ENCODE measurements at places on chromosomes 16 and 17.

DNA sequence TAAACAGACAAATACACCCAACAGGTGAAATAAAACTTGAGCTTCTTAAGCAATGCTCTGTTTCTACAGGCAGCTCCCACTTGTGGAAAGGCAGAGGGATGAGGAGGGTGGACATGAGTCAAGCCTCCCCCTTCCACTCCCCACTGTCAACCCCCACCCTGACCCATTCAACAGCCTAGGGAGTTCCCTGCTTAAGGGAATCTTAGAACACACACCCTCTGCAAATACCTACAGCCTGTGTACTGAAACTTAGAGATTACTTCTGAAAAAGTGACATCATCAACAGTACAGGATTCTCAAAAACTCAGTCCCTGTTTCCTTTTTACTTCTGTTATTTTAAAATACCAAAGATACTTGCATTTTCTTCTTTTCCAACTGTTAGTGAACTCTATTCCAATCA is 345.4 kb downstream of the SOX9 start:
- no peak for DNase-seq

DNA sequence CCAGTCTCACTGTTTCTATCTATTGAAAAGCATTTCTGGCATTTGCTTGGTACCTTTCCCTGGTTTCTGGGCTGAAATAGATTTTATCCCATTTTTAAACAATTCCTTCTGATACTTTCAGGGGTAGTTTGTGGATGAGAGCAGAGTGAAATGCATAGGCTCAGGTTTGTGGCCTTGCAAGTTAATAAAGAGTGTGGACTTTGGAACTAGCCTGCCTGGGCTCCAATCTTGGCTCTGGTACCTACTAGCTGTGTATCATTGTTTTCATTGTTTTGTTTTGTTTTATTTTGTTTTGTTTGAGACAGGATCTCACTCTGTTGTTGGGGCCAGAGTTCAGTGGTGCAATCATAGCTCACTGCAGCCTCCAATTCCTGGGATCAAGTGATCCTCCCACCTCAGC is 175.5 kb downstream of the PRKCB start:
- DNase-seq: no peak

DNA sequence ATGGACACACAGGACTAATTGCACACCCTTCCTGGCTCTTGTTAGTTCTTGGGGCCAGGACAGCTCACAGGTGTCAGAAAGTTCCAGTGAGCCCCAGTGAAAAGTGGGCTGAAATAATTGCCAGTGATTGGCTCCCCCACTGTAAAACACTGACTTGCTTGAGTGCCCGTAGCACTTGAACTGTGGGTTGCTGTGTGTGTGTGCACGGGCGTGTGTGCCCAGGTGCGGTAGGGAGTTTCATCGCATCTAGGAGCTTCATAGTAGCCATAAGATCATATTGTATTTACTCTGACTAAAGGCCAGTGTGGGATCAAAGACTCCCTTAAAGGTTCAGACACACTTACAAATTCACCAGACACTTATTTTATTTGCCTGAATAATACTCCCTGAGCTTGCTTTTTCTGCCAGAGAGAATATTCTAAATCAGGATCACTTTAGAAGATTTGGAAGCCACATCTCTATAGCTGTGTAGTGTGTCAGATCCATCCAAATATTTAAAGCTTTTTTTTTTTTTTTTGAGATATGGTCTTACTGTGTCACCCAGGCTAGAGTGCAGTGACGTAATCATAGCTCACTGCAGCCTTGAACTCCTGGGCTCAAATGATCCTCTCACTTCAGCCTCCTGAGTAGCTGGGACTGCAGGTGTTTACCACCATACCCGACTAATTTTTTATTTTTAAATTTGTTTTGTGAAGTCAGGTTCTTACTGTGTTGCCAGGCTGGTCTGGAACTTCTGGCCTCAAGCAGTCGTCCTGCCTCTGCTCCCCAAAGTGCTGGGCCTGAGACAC is 11.4 kb downstream of the UNK start:
- no peak for DNase-seq

GRCh38 chr17:51165680-51166197 is 472 bp upstream of the NME2 start:
- no peak for DNase-seq

DNA sequence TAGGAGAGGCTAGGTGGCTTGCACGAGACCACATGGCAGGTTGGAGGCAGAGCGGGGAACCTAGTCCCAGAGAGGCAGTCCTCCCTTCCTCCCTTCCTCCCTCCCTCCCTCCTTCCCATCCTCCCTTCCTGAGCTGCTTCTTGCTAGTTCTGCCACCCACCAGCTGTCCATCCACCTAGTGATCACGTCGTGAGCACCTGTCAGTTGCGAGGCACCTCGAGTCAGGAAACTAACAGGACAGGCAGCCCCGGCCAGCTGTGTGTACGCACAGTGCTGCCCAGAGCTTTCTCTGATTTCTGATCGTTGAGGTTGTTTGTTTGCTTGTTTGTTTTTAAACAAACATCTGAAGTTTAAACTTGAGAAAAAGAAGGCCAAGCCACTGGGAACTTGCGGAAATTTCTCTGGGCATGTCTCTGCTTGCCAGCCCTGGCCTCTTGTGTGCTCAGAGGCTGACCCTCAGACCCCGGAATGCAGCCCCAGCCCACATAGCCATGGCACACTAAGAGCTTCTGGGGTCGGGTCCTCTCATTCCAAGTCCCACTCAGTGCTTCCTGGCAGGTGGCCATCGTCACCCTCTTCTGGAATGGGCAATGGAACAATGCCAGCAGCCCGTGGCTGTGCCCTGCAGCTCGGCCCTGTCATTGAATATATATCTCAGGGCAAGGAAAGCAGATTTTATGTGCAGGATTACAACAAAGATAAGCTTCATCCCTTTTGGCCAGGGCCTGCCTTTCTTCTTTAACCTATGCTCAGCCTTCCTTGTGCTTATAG is 174.0 kb downstream of the KATNIP start:
- no peak for DNase-seq

DNA sequence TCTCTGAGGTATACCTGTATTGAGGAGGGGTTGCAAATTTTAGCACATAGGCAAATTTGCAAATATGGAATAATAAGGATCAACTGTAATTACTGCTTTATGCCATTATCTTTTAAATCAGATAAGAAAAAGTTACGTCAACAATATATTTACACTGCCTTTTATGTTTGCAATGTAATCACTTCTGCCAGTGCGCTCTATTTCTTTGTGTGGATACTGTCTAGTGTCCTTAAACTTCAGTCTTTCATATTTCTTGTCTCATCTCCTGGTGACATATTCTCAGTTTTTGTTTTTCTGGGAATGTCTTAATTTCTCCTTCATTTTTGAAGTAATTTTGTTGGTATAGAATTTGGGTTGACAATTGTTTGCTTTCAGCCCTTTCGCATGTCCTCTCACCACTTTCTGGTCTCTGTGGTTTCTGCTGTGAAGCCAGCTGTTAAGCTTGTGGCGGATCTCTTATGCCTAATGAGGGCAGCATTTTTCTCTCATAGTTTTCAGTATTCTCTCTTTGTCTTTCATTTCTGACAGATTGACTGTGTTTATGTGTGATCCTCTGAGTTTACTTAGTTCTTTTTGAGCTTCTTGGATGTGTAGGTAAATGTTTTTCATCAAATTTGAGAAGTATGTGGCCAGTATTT is 37.6 kb upstream of the ABCC11 start:
- no peak for DNase-seq

DNA sequence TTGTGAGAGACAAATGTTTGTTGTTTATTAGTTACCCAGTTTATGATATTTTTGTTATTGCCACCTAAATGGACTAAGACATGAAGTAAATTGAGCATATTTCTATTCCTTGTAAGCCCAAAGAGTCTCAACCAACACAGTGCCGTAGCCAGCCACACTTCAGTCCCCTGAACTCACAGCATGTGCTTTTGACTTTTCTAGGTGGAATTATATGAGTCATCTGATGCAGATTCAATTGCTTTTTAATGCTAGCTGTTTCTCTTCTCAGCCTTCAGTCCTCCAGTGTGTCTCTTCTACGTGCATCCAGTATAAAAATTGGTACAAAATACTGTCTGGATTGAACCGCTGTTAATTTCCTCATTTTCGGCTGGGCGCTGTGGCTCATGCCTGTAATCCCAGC is 39.0 kb downstream of the IQCK start:
- no peak for DNase-seq
